ENCODE measurements at places on chromosomes 3 and 15. TPM values are rescaled to one million over a fixed set of nuclear protein-coding genes. Genes with fewer than 3 reads are reported as not detected.

Gene CLDN16
- polyA plus RNA-seq = 0.04 TPM

Gene TMEM207
- polyA plus RNA-seq = not detected

Gene SLC28A2
- not detected for polyA plus RNA-seq

Gene CCDC14
- polyA plus RNA-seq = 164 TPM

DNA sequence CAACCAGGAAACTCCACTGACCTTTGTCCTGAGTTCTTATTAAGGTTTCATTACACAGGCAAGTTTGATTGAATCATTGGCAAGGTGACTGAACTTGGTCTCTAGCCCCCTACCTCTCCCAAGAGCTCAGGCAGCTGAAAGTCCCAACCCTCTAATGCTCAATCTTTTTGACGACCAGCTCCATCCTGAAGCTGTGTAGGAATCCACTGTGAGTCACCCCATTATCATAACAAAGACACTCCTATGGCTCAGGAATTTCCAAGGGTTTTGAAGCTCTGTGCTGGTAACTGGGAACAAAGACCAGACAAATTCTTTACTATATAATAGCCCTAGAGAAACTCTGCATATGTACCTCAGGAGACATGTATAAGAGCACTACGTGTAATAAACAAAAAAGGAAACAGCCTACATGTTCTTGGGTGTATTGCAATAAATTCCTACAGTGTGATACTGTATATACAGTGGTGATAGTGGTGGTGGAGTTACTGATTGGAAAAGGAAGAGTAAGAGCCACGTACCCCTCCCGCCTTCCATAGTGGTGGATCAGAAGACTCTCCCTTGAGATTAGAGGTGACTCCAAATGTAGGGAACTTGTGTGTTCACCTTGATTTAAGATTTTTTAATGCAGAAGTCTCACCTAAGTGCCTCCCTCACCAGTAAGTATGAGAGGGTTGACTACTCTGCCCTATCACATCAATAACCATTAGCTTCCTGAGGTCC lies 116.6 kb downstream of the ST8SIA2 start:
- no peak for DNase-seq

DNA sequence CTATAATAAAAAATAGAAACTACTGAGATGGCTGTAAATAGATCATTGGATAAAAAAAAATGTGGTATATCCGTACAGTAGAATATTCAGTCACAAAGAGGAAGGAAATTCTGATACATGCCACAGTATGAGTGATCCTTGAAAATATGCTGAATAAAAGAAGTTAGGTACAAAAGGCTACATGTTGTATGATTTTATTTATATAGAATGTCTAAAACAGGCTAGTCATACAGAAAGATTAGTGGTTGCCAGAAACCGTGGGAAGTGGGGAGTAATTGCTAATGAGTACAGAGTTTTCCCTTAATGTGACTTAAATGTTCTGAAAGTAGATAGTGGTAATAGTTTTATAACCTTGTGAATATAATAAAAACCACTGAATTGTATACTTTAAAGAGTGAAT lies 24.9 kb upstream of the FAH start:
- no peak for DNase-seq

Measured in AG04450 (cell line).